NCI-H2171 treated with DMSO at 0.1 percent for 48 hours (cell line): ENCODE measurements at places on chromosomes 5 and 9.

DNA sequence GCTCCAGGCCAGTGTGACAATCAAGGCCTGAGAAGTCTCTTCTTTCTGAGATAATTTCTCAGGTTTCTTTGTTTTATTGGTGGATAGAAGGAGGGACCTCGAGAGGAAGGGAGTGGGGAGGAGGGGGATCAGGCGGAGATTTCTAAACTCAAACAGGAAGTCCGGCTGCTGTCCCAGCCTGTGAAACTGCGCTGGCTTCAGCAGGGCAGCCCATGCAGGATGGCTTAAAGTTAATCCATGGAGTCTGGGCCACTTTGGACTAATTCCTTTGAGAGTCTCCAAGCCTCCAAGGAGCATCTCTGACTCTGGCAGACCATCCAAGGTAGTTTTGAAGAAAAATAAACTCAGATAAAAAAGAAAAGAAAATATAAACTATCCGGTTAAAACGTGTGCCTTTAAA, 378.5 kb downstream of the MLLT3 start:
- no peak for DNase-seq

DNA sequence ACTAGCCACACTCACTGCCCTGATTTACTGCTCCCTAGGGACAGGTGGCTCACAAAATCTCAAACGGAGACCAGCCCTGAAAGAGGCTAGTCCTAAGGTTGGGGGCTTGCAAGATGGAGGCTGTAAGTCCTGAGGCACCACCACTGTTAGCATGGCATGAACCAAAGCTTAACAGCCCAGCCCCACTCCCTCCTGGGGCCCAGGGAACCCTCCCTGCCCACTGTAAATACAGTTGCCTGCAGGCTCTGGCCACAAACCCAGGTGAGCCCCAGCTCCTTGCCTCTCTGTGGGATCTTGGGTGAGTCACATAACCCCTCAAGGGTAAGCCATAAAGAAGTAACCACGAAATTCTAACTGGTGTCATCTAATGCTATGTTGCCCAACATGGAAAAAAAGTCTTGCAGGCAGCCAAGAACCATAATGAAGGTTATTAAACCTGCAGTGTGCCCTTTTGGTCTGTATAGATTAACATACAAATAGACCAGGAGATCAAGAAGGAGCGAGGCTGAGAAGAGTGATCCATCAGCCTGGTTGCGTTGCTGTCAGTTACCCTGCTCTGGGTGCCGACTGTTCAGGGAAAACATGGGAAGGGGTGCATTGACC, 1.7 kb upstream of the POMT1 start:
- peak; percentile 15 for DNase-seq

DNA sequence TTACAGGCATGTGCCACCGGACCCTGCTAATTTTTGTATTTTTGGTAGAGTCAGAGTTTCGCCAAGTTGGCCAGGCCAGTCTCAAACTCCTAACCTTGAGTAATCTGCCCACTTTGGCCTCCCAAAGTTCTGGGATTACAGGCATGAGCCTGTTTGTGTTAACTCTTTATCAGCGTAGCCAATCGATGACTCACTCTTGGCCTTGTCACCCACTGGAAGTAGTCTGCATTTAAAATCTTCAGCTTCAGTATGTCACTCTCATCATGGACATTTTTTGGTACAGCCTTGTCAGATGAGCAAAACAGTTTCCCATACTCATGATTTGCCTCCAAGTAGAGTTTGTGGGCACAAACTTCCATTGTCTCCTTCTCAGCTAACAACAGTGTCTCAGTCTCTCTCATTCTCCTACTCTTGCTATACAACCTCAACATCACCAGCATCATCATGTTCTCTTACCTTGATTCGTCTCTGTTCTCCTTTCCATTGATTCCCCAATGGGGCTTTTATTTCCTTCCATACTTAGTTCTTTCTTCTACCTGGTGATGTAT, 22.5 kb downstream of the MUSK start:
- DNase-seq: no peak

- DNase-seq: no peak
These were observed 19.9 kb downstream of the P4HA2 start for GRCh38 chr5:132207778-132208177.

DNA sequence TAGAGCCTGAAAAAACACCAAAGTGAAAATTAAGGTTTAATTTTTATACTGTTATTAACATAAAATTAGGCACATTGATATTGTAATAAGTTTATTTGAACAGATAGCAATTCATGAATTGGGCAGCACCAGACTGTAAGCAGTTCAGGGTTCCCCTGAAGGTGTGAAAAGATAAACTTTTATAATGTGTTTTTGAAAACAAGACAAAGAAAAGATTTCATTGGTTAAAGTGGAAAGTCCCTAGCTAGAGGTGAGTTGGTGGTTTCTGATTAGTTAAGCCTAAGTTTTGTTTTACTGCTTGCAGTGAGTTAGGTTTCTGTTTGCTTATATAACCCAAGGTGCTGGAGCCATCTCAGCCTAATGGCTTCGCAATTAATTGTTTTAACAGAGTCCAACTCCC, 96.5 kb upstream of the RPS23 start:
- DNase-seq: no peak

DNA sequence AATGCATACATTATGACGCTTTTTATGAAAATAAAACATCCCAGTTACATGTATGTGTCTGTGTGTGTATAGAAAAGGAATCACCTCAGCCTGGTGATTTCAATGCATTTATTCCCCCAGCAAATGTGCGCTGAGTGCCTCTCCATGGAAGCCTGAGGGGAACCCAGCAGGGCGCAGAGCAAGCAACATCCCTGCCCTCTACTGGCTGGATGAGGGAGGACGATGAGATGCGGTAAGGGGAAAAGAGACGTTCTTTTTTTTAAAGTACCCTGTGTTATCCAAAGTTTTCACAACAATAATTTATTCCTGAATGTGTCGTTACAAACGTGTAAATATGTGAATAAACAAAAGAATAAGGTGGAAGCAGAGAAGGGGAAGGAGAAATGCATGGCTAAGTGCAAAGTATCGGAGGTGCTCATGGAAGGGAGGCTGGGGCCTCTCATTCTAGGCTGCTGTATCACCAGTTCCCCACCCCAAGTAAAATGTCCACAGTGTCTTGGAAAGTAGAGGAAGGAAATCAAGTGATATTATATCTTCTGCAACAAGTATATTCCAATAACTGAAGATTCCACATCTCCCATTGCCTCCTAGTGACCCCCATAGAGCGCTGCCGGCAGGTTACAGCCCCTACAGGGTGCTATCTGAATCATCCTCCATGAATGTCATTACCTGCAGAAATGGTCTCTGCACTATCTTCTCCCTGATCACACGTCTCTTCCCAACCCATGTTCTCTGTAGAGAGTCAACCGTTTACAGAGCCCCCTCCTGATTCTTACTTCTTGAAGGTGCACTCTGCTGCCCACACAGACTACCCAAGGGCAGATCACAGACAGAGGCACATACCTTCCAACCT, 13.0 kb upstream of the ABLIM3 start:
- no peak for DNase-seq

DNA sequence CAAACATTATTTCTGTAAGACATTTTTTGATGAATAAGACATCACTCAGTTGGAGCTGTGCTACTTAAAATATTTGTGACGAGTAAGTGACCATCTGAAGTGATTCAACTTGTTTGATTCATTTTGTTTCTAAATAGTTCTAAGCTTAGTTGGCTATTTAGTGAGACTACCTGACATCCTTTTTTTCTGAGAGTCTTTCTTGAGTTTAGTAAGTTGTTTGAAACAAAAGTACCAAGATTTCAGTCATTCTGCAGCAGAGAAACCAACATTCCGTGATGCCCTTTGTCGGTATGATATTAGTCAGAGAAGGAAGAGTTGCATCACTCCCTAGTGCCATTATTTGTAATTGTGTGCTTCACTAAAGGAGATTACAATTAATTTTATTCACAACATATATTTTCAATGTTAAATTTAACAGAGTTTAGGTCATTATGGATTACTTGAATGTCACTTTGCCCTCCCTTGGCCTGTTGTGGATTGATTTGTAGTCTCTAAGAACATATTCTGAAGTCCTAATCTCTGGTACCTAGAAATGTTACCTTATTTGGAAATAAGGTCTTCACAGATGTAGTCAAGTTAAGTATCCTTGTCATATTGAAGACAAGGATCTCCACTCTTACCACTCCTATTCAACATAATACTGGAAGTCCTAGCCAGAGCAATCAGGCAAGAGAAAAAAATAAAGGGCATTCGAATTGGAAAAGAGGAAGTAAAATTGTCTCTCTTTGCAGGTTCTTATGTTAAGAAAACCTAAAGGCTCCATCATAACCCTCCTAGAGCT, 212.2 kb downstream of the PCSK1 start:
- no peak for DNase-seq

GRCh38 chr9:99169982-99170761, 51.6 kb downstream of the ALG2 start:
- peak; percentile 35 for DNase-seq

GRCh38 chr9:97864396-97864795, 11.4 kb downstream of the FOXE1 start:
- no peak for DNase-seq

DNA sequence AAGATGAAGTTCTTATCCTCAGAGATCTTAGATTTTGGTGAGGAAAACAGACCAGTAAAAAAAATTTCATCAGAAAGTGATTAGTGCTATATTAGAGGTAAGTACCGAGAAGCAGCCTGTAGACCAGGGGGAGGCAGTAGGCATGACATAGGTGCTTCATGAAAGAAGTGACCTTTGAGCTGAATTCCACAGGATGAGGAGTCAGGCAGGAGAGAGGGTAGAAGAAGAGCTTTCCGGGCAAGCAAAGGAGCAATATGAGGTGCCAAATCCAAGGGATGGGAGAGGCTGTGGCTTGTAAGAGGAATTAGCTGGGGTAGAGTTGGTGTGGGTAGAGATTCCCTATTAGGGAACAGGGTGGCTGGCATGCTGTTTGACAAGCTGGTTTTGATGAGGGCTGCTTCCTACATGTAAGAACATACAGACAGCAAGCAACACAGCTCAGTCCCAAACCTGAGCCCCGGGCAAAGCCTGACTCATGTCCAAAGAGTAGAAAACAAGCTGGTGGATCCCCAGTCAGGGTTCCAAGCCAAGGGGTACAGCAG, 48.4 kb upstream of the PWWP2A start:
- no peak for DNase-seq

- DNase-seq: no peak
These were observed 528.8 kb downstream of the CSNK1G3 start for GRCh38 chr5:124040799-124041198.

GRCh38 chr5:55480781-55481180, 54.0 kb downstream of the PLPP1 start:
- no peak for DNase-seq

GRCh38 chr9:107644733-107645463, 155.3 kb upstream of the KLF4 start:
- no peak for DNase-seq

GRCh38 chr9:20369391-20369790, 252.9 kb downstream of the MLLT3 start:
- no peak for DNase-seq

- DNase-seq: no peak
These were observed 201.3 kb downstream of the MCTP1 start for GRCh38 chr5:95083606-95084005.

- DNase-seq: no peak
These were observed 4.9 kb upstream of the PAX5 start for GRCh38 chr9:37038943-37039464.

DNA sequence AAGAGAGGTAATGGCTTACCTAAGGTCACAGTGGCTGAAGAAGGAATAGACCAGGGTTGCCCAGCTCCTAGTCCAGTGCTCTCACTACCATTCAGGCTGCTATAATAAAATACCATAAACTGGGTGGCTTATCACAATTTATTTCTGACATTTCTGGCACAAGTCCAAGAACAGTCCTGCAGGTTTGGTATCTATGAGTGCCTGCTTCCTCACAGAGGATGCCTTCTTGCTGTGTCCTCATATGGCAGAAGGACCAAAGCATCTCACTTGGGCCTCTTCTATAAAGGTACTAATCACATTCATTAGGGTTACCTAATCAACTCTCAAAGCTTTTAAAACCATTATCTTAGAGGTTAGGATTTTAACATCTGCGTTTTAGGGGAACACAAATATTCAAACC, 17.2 kb downstream of the STARD4 start:
- DNase-seq: no peak

GRCh38 chr5:120567921-120568320, 103.8 kb downstream of the PRR16 start:
- no peak for DNase-seq

GRCh38 chr5:103780794-103781193, 218.2 kb upstream of the NUDT12 start:
- no peak for DNase-seq

- DNase-seq: no peak
These were observed 682 bp downstream of the MAN1B1 start for GRCh38 chr9:137087409-137087925.

DNA sequence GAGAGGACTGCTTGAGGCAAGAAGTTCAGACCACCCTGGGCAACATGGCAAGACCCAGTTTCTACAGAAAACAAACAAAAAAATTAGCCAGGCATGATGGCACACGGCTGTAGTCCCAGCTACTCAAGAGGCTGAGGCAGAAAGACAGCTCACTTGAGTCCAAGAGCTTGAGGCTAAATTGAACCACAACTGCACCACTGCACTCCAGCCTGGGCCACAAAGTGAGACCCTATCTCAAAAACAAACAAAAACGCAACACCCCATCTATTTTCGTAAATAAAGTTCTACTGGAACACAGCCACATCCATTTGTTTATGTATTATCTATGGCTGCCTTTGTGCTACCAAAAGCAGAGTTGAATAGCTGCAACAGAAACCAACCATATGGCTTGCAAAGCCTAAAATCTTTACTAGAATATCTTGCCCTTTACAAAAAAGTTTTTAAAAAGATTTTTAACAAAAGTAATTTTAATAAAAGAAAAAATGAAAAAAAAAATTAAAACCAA, 67.5 kb downstream of the SETX start:
- DNase-seq: no peak

- DNase-seq: no peak
These were observed 5.8 kb upstream of the MYOZ3 start for GRCh38 chr5:150655221-150655620.

- no peak for DNase-seq
These were observed 441.6 kb upstream of the KLF4 start for GRCh38 chr9:107931071-107931715.

DNA sequence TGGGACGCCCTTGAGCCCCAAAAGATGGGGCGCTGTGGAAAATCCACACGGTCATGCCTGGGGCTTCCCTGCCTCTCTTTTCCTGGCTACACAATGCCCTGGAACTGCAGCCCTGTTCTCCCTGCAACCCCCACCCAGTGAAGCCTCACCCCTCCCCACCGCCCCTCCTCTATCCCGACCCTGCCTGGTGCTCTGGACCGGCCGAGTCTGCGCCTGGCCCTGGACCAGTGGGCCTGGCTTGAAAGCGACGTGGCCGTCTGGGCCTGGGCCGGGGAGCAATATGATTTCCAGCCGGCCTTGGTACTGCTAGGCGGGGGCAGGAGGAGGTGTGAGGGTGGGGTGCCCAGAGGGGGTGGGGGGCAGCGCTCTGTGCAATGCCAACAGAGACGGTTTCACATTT, 71.0 kb upstream of the RNU6ATAC start:
- DNase-seq: no peak

- DNase-seq: peak; percentile 6
These were observed 193.5 kb upstream of the KLF9 start for GRCh38 chr9:70607926-70608325.
